ENCODE measurements at places on chromosomes 5 and 9.
A peak's percentile ranks its signal among the peaks of the same experiment; 100 is the strongest.

GRCh38 chr5:159343295-159344094 is 13.2 kb upstream of the IL12B start:
- no peak for DNase-seq

DNA sequence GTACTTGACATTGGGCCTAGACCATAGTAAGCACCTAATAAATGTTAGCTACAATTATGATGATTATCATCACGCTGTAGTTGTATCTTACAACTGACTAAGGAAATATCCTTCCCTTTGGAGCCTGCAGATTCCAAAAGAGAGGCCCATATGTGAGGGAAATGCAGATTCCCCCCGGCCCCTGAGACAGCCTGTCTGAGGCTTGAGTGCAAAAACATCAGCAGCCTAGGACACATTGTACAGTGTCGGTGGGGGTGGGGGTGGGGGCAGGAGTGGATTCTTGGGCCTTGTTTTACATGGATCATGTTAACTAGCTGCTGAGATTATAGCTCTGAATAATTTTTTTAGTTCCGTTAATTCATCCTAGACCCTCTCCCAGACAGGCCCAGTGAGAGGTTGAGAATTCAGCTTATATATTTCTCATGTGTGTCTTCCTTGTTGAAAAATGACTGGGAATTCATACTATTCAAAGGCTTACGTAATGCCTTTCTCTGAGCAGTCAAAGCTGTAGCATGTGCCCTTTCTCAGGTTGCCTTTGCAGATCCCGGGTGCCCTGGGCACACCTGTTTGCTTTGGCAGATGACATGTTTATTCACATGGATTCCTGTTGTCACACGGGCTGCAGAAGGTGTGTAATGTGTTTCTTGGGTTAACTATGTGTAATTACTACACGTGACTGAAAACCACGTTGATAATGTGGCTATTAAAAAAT is 262.8 kb downstream of the NR3C1 start:
- DNase-seq = no peak

DNA sequence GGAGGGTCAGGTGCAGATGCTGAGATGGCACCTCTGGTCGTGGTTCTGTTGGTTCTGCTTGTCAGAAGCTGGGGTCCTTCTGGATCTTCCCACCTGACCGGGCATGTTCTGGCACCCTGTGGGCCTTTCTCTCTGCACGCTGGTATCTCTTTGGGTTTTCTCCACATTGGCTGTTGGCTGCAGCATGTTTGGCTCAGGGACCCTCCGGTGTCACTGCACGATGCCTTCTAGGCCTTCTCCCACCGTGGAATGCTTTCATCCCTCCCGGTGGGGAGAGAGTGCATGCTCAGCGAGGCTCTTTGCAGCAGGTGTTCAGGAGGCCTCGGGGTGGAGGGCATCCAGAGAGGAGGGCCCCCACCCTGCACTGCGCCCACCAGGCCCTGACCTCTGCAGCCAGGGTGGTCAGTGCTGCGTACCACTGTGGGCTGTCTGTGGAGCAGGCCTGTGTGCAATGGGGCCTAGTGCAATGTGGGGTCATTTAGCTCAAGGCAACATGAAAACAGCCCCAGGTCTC is 119.4 kb downstream of the WNK2 start:
- no peak for DNase-seq

DNA sequence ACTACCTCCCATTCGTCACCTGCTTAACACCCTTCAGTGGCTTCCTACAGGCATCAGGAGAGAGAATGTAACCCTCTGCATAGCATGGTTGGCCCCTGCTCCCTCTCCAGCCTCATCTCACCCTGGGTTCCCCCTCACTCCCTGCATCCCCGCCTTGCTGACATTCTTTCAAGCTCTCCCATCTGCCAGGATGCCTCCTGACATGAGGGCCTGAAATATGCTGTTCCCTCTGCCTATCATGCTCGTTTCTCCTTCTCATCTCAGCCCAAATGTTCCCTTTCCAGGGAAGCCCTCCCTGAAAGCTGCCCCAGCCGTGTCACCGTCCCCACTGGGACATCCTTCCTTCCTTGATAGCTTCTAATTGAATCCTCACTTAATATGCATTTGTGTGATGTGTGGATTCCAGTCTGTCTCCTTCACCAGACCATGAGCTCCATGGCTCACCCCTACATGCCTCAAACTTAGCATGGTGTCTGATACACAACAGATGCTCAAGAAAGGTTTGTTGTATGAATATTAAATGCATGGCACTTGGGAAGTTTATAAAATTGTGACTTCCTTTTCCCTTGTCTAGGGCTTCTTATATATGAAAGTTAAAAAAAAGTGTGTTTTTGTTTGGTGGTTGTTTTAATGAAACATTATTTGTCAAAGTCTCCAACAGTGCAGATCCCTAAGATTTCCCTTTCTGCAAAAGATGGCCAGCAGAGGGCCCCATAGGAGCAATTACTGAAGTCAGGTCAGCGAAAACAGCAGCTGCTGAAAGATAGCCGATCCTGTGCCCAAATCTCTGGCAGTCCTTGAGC is 7.3 kb upstream of the C5orf58 start:
- peak; percentile 77 for DNase-seq

DNA sequence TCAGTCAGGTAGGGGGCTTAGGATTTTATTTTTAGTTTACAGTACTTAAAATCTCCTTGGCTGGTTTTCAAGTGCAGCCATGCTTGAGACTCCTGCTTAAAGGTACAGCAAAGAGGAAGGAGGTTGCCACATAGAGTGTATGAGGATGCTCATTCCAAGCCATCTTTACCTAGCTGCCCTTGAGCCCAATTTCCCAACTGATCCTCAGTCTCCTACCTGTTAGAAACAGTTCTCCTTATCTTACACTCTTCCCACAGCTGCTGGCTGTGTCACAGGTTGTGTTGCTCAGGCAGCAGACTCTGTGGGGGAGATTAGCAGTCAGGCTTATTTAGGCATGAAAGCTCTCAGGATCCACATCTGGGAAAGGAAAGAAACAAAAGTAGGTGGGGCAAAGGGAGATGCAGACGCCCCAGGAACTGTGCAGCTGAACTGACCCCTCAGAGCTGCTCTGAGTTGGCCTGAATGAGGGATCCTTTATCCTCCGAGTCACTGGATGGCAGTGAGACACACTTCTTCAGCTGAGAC is 95.1 kb downstream of the NMUR2 start:
- DNase-seq = no peak

DNA sequence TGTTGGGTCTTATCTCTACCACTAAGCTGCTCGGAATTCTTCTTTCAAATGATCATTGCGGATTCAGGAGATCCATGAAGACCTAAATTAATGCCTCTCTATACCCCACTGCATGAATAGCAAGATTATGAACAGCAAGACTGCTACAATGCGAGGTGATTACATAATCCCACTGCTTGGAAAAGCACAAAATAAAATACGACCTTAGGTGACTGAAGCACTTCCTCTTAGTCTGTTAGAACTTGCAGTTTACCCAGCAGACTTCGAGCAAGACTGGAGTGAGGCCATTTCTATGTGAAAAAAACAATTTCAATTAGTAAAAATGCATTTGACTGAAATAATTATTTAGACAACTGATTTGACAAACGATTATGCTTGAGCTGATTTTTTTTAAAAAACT is 59.8 kb downstream of the SH3RF2 start:
- DNase-seq = no peak

GRCh38 chr5:74490814-74491213 is 149.7 kb downstream of the ENC1 start:
- no peak for DNase-seq

DNA sequence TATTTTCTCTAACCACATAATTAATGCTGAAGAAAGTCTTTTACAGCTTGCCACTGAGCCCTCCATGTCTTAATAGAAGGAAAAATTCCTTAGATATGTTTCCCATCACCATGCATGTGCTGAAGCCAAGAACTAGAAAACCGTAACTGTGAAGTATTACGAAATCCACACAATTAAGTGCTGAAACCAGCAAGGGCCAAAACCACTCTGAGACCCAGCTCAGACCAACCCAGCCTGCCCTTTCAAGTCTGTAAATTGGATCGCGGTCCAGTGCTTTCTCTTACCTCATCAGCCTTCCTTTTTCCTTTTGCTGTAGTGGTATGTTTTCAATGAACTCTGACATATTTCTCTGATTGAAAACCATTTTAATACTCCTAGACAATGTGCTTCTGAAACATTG is 26.3 kb downstream of the SEMA5A start:
- no peak for DNase-seq

GRCh38 chr5:160466116-160466515 is 44.5 kb downstream of the PTTG1 start:
- DNase-seq = no peak

- DNase-seq = no peak
Measured at GRCh38 chr9:117278471-117279035, 136.3 kb downstream of the ASTN2 start.

DNA sequence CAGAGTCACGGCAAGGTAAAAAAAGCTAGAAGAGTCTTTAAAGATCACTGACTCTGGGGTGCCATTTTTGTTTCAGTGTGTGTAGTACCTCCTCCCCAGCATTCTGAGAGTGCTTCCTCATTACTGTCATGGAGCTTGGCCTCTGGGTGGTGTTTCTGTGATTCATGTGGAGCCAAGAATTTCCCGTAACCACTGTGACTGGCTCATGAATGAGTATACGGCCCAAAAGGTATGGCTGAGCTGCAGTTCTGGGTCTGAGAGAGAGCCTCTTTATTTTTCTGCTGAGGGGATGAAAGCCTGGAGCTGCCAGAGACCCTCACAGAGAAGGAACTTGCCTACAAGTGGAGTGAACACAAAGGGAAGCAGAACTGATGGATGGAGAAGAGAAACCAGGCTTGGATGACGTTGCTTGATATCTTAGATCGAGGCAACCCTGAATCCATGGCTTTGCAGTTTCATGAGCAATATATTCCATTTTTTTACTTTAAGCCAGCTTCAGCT is 85.6 kb downstream of the PTTG1 start:
- DNase-seq = peak; percentile 59

GRCh38 chr9:79477955-79478771 is 93.6 kb upstream of the TLE4 start:
- peak; percentile 30 for DNase-seq

DNA sequence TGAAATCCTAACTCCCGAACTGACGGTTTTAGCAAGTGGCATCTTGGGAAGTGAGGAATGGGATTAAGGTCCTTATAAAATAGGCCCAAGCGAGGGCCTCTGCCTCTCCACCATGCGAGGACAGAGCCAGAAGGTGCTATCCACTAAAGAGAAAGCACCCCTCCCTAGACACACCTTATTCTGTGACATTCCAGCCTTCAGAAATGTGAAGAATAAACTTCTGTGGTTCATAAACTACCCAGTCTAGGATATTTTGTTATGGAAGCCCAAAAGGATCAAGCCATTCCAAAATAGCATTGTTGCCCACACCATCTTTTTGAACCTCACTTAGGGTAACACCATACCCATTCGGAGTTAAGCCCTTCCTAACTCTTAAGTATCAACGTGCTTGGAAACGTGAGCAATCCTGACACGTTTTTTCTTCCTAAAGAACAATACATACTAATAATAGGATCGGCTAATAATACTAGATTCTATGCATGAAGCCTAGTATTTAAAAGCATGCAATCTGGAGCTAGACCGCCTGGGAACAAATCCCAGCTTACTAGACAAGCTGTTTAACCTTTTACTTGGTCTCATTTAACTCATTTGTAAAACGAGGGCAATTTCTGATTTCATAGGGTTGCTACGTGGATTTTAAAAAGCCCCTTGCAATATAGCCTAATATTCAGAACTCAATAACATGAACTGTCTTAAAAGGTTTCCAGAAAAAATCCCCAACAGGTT is 1.1 kb upstream of the SMC2 start:
- DNase-seq = no peak

DNA sequence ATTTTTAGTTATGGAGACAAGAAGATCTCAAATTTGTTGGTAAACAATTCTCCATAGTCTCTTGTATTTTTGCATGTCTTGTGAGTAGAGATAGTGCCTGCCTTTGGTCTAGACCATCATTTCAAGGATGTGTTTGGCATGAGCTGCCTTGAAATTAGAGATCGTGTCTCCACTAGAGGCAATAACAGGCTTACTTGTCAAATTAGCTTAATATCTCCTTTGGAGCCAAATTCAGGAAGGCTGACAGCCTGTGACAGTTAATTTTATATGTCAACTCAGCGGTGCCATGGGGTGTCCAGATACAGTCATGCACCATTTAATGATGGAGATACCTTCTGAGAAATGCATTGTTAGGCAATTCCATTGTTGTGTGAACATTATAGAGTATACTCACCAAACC is 24.8 kb upstream of the PRDM9 start:
- DNase-seq = no peak

GRCh38 chr5:169798438-169798837 is 161.4 kb downstream of the DOCK2 start:
- DNase-seq = no peak

DNA sequence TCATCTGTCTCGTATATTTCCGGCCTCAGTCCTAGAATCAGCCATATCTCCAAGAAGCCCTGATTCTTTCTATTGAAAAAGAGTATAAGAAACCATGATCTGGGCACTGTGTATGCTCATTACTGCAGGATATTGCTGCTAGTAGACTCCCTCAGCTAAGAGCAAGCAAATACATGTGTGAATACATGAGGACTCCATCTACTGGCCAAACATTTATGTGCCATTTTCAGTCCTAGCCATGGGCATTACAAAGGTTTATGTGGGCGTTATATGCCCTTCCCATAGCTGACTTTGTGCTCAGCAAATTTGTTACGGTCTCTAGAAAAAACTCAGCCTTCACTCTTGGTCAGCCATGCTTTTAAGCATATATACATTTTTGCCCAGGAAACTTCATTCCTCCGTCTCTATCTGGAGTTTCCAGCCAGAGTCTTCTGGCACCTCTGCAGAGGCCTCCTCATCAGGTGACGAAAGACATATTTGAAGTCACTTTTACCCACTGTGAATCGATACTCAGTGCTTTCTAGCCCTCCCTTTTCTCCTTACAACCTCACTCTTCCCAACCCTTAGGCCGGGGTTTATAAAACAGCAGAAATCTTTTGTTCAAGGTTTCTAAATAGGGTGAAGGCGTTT is 1495.6 kb upstream of the CDH6 start:
- DNase-seq = no peak

DNA sequence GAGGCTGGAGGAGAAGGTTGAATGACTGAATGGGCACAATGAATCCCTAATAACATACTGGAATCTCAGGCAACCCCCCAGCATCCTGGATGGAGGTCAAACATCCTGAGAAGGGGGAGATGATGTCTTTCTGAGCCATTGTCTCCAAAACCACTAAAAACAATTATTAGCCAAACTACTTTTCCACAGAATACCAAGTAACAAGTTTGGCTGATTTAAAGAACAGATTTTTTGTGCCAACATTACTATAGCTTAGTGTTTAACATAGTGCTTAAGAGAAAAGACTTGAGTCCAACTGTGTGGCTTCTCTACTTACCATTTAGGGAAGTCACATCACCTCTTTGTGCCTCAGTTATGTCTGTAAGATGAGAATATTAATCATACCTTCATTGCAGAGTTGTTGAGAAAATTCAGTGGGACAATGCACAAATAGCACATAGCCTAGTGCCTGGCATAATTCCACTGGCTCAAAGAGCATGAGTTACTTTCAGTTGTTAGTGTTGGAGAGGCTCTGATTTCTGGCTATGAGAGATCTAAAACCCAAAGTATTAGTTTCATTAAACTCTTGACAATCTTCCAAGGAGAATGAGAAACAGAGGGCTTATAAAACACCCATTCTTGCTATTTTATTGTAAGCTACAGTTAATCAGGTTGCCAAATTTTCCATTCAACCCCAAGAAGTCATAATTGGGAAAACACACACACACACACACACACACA is 111.3 kb upstream of the NR3C1 start:
- DNase-seq = no peak
